ENCODE measurements at places on chromosomes 5 and 9. TPM values are rescaled to one million over a fixed set of nuclear protein-coding genes. Genes with fewer than 3 reads are reported as not detected.

DNA sequence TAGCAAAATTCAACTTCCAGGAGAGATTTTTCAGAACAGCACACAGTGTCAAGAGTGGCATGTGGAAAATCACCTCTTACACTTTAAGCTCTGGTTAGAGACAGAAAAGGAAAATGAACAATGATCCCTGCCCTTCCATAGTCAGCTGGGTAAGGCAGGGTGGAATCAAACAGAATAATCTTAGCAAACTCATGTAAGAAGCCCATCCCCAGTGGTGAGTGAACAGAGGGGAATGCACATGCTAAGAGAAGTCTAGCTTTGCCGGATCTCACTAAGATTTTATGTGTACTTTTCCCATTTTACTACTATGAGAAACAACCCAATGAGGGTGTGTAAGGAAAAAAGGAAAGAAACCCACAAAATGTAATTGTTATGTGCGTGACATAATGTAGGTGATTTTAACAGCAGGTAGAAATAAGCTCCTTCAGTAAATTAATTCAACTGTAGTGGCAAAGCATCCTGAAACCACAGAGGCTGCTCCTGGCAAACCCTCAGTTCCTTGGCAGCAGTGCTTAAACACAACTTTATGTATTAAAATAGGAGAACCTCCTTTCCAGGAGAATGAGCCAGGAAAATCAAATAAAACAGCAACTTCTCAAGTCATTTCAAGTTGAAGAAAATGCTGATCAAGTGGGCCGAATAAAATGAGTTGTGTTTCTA lies 366.0 kb upstream of the TRPC7 start:
- no peaks in the 10 kb centered on the region for H3K36me3 ChIP-seq
- no peak overlapping the region for H3K4me3 ChIP-seq
- no peak for DNase-seq
- H3K27me3 ChIP-seq: no peaks in the 10 kb centered on the region

- no peaks in the 10 kb centered on the region for H3K36me3 ChIP-seq
- no peak overlapping the region for H3K4me3 ChIP-seq
- no peaks in the 10 kb centered on the region for H3K4me1 ChIP-seq
- no peak overlapping the region for H3K27ac ChIP-seq
- H3K27me3 ChIP-seq: no peaks in the 10 kb centered on the region
Observed at GRCh38 chr5:93034621-93035590, 546.1 kb downstream of the NR2F1-AS1 start.

GRCh38 chr9:96686638-96687335 lies 31.7 kb upstream of the PRXL2C start:
- peak; percentile 76 for DNase-seq
- peak overlapping the region; percentile 9 for H3K27ac ChIP-seq
- no peaks in the 10 kb centered on the region for H3K4me1 ChIP-seq
- no peaks in the 10 kb centered on the region for H3K27me3 ChIP-seq

GRCh38 chr5:39231705-39232525 lies 12.6 kb upstream of the FYB1 start:
- H3K36me3 ChIP-seq: no peaks in the 10 kb centered on the region
- no peak for DNase-seq
- no peak overlapping the region for H3K27ac ChIP-seq
- H3K4me3 ChIP-seq: no peak overlapping the region

DNA sequence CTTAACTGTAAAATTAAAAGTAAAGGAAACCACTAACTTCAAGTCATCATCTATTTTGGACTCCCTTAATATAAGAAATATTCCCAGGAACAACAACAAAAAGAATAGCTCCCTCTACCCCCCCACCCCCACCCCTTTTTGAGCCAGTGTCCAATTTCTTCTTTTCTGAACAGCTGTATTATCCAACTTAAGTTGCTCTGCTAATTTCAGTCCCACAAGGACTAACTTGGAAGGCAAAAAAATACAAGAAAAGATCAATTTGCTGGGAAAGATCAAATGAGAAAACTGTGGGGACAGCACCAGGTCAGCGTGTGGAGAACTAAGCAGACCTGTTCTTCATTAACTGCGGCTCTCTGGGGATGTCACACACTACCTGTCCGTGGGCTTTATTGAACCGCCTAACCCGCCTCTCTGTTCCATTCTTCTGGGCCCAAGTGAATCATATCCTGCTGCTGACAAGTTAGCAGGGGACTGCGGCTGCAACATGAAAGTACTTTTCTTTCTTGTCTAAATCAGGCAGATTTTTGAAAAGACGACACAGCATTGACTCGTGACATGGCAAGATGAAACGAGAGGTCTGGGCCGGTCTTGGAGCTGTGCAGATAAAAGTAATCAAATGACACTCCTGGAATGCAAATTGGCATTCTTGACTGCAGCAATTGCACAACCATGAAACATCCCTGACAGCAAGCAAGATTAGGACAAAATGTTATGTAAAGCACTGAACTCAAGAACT lies 2.7 kb downstream of the BNC2 start:
- no peaks in the 10 kb centered on the region for H3K4me1 ChIP-seq
- H3K36me3 ChIP-seq: no peaks in the 10 kb centered on the region
- H3K27me3 ChIP-seq: no peaks in the 10 kb centered on the region
- no peak for DNase-seq
- H3K27ac ChIP-seq: no peak overlapping the region

DNA sequence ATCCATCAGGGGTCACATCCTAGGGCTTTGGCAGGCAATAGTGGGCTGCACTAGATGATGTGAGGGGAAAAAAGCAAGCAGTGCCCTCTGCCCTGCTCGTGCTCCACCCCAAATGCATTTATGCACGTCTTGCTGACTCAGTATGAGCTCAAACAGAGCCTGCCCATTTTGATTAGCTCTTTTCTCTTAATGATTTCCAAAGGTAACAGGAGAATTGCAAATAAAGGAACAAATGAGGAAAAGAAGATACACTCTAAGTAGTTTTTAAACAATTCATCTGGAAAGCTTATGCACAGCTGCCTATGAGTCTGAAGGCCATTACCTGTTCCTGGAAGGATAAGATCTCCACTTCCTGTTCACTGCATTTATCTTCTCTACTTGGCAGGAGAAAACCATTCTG lies 364.2 kb downstream of the TMEM232 start:
- H3K4me1 ChIP-seq: no peaks in the 10 kb centered on the region
- no peaks in the 10 kb centered on the region for H3K27me3 ChIP-seq
- no peak overlapping the region for H3K27ac ChIP-seq
- DNase-seq: no peak

- DNase-seq: peak; percentile 24
- peak overlapping the region; percentile 48 for H3K27ac ChIP-seq
- no peaks in the 10 kb centered on the region for H3K4me1 ChIP-seq
- no peak overlapping the region for H3K4me3 ChIP-seq
Observed at GRCh38 chr5:102153003-102153759, 142.9 kb downstream of the SLCO4C1 start.

The BARHL1 gene
- total RNA-seq: not detected

DNA sequence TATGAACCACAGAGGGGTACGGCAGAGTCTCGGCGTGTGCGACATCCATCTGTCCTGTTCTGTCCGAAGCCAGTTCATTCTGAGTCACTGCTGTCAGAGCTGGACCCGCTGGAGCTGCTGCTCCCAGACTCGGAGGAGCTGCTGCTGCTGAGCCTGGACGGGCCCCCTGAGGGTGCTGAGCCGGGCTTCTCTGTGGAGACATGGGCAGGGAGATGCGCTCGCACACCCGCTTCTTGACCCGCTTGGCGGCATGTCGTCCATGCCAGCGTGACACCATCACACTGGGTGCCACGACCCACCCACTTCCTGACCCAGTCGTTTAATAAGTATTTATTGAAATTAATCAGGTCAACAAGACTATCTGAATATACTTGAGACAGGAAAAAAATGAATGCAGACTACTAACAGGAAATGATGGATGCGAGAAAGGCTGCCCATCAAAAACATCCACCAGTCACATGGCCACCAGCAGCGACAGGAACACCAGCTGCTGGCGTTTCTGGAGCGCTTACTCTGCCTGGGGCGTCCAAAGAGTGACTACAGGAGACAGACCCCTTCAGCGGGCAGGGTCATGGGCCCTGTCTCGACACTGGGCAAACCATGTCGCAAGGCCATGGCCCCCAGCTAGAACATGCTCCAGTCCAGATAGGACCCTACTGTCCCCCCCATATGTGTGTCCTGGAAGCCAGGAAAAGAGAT lies 8.4 kb downstream of the BRD3OS start:
- no peak overlapping the region for H3K4me3 ChIP-seq
- H3K4me1 ChIP-seq: no peaks in the 10 kb centered on the region
- no peak overlapping the region for H3K27ac ChIP-seq
- peaks cover 10% of the 10 kb centered on the region for H3K36me3 ChIP-seq
- no peaks in the 10 kb centered on the region for H3K27me3 ChIP-seq

Data from colonic mucosa (tissue), 4 donors.